Astrocyte (in vitro differentiated cells and primary cell): ENCODE measurements at places on chromosomes 5 and 9.

- no peak for DNase-seq
These were observed 1886.0 kb upstream of the CDH6 start for GRCh38 chr5:29307478-29307877.

DNA sequence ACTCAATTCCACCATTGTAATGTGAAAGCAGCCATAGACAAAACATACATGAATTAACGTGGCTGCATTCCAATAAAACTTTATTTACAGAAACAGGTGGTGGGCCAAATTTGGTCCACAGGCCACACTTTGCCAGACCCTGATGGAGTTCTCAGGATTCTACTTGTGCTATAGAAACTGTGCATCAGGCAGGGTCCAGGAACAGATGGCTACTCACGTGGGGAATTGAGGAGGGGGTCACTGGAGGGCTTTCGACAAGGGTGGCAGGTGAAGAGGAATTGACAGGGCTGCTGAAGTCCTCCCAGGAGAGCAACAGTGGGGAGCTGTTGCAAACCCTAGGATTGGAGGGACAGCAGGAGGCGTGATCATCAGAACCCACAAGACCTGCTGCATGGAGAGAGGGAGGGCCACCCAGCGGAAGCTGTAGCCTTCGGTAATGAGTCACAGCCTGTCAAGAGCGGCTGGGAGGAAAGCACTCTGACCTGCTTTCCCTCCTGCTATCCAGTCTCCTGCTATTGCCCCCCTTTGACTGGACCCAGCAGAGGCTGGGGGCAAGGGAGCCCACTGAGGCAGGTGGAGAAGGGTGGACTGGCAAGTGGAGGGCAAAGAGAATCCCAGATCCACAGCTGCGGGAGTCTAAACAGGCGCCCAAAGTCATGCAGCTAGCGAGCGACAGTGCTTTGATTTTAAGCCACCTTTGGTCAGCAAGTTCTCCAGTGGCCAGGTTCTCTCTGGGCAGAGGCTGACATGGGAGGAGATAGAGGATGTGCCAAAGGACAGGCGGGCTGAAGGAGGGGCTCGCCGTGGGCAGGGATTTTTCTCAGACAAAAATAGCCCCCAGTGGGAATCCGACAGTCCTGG, 138.3 kb upstream of the SMIM23 start:
- DNase-seq = peak; percentile 82

- no peak for DNase-seq
These were observed 19.6 kb downstream of the SIL1 start for GRCh38 chr5:139178589-139178917.

DNA sequence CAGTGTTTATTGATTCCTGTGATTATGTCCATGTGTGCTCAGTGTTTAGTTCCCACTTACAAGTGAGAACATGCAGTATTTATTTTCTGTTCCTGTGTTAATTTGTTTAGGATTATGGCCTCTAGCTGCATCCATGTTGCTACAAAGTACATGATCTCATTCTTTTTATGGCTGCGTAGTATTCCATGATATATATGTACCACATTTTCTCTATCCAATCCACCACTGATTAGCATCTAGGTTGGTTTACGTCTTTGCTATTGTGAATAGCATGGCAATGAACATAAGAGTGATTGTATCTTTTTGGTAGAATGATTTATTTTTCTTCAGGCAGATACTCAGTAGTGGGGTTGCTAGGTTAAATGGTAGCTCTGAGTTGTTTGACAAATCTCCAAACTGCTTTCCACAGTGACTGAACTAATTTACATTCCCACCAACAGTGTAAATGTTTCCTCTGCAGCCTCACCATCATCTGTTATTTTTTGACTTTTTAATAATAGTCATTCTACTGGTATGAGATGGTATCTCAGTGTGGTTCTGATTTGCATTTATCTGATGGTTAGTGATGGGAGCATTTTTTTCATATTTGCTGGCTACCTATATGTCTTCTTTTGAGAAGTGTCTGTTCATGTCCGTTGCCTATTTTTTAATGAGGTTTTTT, 47.5 kb upstream of the ELL2 start:
- DNase-seq = peak; percentile 77

DNA sequence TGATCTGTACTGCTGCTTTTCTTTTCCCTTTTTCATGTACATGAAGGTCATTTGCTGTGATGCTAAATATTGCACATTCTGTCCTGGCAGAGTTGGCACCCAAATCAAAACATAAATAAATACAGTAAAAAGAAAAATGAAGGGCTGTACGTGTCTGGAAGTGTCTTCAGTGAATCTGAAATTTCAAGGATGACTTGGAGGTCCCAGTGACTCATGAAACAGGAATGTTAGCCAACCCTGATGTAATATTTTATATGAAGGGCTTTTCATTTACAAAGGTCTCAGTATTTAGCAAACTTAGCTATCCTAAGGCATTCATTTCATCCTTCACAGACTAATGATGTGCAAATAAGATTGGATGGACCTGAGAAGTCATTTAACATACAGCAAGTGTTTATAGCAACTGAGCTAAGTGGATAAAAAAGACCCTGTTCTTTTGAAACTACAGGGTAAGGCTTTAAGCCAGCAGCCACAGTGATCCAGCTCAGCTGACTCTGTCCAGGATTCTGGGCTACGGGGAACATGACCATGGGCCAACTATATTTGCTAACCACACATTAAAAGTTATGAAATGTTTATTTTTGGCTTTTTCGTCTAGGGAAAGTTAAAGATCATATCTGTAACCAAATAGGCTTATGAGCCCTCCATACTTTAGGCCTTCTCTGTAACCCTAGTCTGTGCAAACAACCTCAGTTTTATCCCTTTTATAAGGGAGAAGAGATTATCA, 104.0 kb upstream of the DMRTA1 start:
- peak; percentile 75 for DNase-seq

DNA sequence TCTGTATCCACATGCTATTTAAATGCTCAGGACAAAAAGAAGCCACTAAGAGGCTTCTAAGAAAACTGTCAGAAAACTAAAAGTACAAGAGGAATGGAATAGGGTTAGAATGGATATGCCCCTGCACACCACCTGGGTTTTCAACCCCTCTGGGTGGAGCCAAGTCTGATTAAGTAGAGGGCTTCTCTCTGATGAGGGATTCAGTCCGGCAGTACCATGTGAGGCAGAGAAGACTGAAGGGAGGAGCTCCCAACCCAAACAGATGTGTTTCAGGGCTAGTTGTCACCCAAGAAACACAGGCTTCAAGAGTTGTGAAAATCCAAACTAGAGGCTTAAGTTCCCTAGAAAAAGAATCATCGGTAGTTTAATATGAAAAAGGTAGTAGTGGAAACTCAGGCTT, 12.5 kb downstream of the NREP start:
- DNase-seq = no peak

- no peak for DNase-seq
These were observed 155.6 kb downstream of the PHF2 start for GRCh38 chr9:93731963-93732362.

DNA sequence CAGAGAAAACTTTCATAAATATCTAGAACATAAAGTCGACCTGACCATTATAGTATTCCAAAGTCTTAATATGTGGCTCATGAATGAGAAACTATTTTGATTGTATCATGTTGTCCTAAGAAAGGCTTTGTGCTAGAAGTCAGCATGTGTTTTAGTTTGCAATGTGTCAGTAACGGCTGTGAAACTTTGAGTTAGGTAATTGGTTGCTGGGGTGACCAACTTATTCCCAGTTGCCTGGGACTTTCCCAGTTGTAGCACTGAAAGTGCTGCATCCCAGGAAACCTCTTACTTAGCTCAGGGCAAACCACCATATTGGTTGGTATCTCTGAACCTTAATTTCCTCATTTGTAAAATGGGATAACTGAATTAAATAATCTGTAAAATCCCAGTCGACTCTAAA, 114.6 kb upstream of the SLC12A2 start:
- no peak for DNase-seq

DNA sequence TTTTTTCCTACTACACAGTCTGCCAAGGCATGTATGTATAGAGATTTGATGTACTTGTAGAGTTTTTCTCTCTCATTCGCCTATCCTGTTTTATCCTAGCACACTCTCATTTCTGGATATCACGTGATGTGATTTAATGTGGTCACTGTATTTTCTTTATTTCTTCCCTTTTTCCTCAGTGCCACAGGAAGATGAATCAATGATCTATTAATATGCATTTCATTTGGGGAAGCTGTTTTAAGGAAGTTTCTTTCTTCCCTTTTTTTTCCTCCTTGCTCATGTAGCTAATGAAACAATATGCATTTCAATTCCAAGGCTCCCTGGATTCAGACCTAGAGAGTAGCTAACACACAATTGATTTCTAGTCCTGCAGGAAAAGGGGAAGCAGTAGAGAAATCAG, 506.3 kb upstream of the WWC1 start:
- no peak for DNase-seq

DNA sequence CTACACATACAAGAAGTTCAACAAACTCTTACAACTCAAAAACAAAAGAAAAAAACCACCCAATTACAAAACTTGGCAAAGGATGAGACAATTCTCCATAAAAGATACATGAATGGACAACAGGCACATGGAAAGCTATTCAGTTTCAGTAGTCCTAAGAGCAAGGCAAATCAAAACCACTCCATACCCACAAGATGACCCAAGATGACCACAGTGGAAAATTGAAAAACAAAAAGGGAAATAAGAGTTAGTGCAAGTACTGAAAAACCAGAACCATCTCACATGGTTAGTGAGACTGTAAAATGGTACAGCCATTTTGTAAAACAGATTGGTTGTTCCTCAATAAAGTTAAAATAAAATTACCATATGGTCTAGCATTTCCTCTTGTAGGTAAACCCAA, 287.1 kb upstream of the CDH9 start:
- peak; percentile 42 for DNase-seq

DNA sequence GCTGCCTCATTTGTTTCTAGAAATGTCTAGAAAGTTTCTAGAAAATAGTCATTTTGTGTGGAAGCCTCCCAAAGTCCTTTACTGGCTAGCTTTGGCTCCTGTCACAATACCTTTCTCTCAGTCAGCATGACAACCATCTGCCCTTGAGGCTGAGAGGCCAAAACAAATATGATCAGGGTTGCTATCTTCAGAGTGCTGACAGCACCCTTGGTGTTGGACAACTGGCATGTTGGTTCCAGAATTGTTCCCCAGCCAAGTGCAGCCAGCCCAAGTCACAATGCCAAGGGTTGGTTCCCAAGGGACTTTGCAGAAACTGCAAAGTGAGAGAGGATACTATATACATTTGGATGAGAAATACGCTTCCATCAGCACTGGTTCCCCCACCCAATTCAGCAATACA, 140.9 kb upstream of the GAS1 start:
- DNase-seq = no peak

GRCh38 chr5:38612851-38613250, 56.4 kb upstream of the LIFR start:
- DNase-seq = no peak

DNA sequence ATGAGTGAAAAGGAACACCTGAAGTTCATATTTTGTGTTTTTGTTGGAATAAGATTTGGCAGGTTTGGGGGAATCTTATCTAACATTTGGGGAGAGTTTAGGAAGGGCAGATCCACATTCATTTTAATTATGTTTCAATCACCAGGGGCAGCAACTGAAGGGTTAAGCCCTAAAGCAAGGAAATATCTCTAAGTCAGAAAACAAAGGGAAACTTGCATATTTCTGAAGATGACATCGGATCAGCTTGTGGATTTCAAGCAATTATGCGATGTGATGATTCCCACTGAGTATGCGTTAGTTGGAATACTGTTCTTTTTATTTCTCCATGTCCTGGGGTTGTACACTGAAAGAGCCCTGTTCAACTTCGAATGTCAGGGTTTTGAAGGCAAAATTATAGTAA, 59.8 kb upstream of the NFIB start:
- DNase-seq = no peak

DNA sequence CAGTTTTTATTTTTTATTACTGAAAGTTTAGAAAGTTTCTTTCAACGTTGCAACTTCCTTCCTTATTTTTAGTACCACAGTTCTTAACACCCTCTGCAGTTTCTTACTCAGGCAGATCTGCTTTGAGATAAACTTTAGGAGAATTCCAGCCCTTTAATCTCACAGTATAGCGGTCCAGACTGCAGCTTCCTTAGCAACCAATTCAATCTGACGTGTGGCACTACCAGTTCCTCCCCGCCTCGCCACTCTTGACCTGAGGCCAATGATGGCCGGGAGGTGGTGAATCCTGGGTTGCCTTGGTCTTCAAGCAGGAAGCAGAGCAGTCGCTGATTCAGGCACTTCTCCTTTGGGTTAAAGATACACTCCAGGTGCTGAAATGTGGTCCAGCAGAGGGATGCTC, 334.3 kb upstream of the TRPC7 start:
- no peak for DNase-seq

GRCh38 chr9:6270896-6271295, 55.3 kb downstream of the IL33 start:
- DNase-seq = no peak

- DNase-seq = no peak
These were observed 138.0 kb upstream of the EFNA5 start for GRCh38 chr5:107808671-107809137.

GRCh38 chr5:113320273-113320780, 114.5 kb downstream of the TSSK1B start:
- no peak for DNase-seq

DNA sequence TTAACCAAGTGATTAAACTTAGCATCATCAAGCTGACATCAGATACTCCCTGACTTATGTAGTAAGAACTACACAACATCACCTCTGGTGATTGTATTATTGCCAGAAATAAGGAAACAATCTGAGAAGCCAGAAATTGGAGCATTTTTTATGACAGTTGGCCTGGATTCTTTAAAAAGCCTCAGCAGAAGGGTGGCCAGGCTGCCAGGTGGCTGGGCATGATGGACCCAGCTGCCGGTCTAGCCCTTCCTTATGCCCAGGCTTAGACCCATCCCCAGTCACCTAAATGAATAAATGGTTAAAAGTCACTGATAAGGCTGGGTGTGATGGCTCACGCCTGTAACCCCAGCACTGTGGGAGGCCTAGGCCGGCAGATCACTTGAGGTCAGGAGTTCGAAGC, 12.8 kb downstream of the OR1K1 start:
- DNase-seq = no peak

GRCh38 chr5:134555223-134555889, 29.9 kb downstream of the JADE2 start:
- no peak for DNase-seq

DNA sequence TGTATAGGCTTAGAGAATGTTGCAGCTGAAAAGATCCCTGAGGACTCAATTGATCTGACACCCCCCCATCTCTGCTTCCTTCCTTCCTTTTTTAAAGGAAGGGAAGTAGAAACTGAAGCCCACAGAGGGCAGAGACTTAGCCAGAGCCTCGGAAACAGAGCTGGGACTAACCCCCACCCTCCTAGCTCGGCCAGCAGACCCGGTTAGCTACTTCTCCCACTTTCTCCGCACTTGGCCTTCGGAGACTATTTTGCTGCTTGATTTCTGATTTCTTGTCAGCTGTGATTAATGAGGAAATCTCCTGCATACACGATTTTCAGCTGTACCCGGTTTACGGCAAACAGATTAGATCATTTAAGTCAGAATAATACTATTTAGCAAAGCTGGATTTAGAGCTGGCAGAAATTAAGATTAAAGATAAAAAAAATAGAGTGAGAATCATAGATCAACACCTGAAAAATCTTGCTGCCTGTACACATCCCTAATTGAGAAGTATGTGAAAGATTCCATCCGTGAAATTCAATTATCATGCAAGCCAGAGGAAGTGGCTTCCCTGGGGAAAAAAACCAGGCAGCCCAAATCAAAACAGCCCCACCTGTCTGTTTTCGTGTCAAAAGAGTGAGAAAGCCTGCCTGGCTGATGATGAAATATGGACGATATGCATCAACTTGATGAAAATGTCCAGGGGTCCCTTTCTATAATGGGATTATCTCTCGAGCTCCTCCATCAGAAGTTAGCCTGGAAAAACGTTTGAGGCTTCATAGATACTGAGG, 159.5 kb upstream of the SHB start:
- no peak for DNase-seq

- DNase-seq = peak; percentile 76
These were observed 7.1 kb downstream of the GLIS3 start for GRCh38 chr9:4292781-4293180.
